ENCODE measurements at places on chromosomes 3 and 15.
A peak's percentile ranks its signal among the peaks of the same experiment; 100 is the strongest.

GRCh38 chr3:44132061-44132460 lies 109.6 kb upstream of the TOPAZ1 start:
- DNase-seq, result no peak

- DNase-seq, result no peak
Measured at GRCh38 chr3:128878011-128878457, 1.4 kb upstream of the ACAD9 start.

- no peak for DNase-seq
Measured at GRCh38 chr15:36810656-36811449, 231.4 kb downstream of the CDIN1 start.

GRCh38 chr15:64938192-64938591 lies 26.5 kb downstream of the ANKDD1A start:
- DNase-seq, result no peak

DNA sequence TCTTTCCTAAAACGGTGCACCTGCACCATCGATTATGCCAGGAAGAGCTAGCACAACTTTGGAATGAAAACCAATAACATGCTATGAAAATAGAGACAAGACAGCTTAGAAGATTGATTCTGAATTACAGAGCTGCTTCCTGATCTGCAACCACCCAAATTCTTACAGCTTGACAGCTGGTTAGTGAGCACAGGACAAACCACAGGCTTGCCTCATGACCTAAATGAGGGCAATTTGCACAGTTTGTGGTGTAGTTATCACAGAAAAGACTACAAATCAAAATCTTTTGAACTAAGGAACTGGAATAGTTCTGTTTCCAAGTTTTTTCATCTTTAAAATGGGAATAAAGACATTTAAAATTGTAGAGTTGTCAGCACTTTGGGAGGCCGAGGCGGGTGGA lies 533.5 kb downstream of the NAALADL2 start:
- no peak for DNase-seq

- peak; percentile 14 for DNase-seq
Measured at GRCh38 chr3:54225841-54226528, 103.6 kb downstream of the CACNA2D3 start.

GRCh38 chr15:39230205-39230907 lies 350.5 kb upstream of the THBS1 start:
- DNase-seq, result no peak

All from NCI-H187 treated with DMSO at 0.1 percent for 48 hours (cell line).